ENCODE measurements at places on chromosomes 5 and 9. TPM values are rescaled to one million over a fixed set of nuclear protein-coding genes. Genes with fewer than 3 reads are reported as not detected.
A peak's percentile ranks its signal among the peaks of the same experiment; 100 is the strongest.

GOLGA2 gene
- total RNA-seq = 93.0 TPM

GRCh38 chr5:126269511-126269910, 153.7 kb upstream of the GRAMD2B start:
- no peaks in the 10 kb centered on the region for H3K36me3 ChIP-seq
- no peak for DNase-seq
- H3K4me1 ChIP-seq = no peaks in the 10 kb centered on the region
- no peak overlapping the region for H3K27ac ChIP-seq
- no peaks in the 10 kb centered on the region for H3K27me3 ChIP-seq
- no peak overlapping the region for H3K4me3 ChIP-seq

WNK2 gene
- 3.8 TPM for total RNA-seq

DNA sequence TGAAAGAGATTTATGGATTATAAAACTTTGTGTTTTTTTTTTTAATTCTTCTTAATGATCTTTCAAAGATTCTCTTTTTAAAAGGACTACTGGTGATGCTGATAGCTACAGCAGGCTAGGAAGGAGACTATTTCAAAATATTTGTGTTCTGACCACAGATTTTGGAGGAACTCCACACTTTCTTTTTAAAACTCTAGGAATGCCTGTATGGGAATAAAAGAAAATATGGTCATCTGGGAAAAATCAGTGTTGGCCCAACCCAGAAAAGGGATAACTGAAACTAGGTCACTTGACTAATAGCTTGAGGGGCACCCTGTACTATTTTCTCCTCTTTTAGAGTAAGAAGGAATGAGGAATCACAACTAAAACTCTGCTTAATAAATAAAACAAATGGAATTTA, 97.6 kb upstream of the ADAMTS19 start:
- no peak overlapping the region for H3K27ac ChIP-seq
- no peak for DNase-seq
- H3K4me1 ChIP-seq = no peaks in the 10 kb centered on the region
- no peaks in the 10 kb centered on the region for H3K27me3 ChIP-seq
- H3K4me3 ChIP-seq = no peak overlapping the region

- no peak overlapping the region for H3K4me3 ChIP-seq
- H3K27ac ChIP-seq = no peak overlapping the region
- H3K4me1 ChIP-seq = no peaks in the 10 kb centered on the region
- DNase-seq = no peak
- no peaks in the 10 kb centered on the region for H3K36me3 ChIP-seq
These were observed 12.0 kb upstream of the TOR2A start for GRCh38 chr9:127746959-127747569.

RNF224 gene
- total RNA-seq = not detected

GRCh38 chr5:59485629-59486439, 407.7 kb downstream of the PDE4D start:
- H3K4me3 ChIP-seq = no peak overlapping the region
- no peaks in the 10 kb centered on the region for H3K4me1 ChIP-seq
- no peaks in the 10 kb centered on the region for H3K27me3 ChIP-seq
- DNase-seq = no peak
- H3K27ac ChIP-seq = no peak overlapping the region

DNA sequence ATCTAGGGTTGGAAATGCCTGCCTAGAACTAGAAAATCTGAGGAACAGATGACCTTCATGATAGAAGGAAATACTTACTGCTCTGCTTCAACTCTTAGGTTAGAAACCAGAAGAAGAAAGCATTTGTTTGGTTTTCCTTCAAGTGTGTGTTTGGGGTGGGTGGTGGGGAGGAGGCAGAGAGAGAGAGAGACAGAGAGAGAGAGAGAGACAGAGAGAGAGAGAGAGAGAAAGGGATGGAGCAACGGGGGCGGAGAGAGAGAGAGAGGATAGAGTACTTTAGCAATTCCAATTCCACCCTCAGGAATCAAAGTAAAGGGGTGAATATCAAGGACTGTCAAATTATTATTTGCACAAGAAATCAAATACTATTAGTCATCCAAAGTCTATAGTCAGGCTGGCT, 29.2 kb upstream of the GCNT4 start:
- no peak for DNase-seq
- H3K36me3 ChIP-seq = no peaks in the 10 kb centered on the region
- H3K4me1 ChIP-seq = no peaks in the 10 kb centered on the region
- no peak overlapping the region for H3K27ac ChIP-seq

OR1J2 gene
- total RNA-seq = not detected

DNA sequence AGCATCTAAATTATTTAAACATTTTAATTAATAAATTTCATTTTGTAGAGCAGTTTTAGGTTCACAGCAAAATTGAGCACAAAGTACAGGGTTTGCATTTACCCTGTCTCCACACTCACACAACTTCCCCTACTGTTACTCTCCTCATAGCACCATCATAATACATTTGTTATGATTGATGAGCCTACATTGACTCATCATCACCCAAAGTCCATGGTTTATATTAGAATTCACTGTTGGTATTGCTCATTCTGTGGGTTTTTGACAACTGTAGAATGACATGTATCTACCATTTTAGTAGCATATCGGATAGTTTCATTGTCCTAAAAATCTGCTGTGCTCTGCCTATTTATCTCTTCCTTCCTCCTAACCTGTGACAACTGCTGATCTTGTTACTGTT, 411.1 kb upstream of the MPDZ start:
- H3K4me3 ChIP-seq = no peak overlapping the region
- no peak for DNase-seq
- H3K27me3 ChIP-seq = no peaks in the 10 kb centered on the region
- no peak overlapping the region for H3K27ac ChIP-seq
- no peaks in the 10 kb centered on the region for H3K4me1 ChIP-seq

DNA sequence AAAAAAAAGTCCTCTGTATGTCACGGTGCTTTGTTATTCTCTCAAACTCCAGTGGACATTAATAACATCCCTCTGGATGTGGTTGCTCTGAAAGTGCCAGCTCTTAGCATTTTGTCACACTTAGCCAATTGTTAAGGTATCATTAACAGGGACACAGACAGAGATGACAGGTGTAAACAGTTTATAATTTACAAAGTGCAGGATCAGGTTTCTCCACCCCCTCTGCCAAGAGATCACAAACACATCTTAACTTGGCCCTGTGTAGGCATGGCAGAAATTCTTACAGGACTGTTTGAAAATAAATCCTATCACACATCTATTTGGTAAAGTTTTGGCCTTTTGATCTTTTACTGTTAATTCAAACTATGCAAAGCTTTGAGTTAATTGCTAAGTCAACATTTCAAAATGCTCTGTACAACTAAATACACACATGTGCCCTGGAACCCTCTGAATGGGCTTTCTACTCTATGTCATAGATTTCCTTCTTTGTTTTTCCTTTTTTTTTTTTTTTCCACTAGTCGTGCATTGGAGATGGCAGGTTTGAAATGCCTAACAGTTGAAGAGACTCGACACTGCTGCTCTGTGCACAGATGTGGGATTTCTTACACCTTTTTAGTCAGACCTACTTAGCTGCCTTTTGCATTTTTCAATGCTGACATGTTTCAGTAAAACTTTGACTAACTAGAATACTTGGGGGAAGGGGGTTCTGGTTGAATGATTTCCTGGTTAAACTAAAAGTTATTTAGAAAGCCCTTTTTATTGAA, 41.7 kb downstream of the SEMA6A start:
- no peak overlapping the region for H3K4me3 ChIP-seq
- no peak overlapping the region for H3K27ac ChIP-seq
- no peak for DNase-seq
- H3K36me3 ChIP-seq = no peaks in the 10 kb centered on the region

- H3K27me3 ChIP-seq = no peaks in the 10 kb centered on the region
- H3K36me3 ChIP-seq = no peaks in the 10 kb centered on the region
- no peak overlapping the region for H3K4me3 ChIP-seq
- no peak overlapping the region for H3K27ac ChIP-seq
- peaks cover 3% of the 10 kb centered on the region for H3K4me1 ChIP-seq
- DNase-seq = no peak
These were observed 61.5 kb downstream of the NR3C1 start for GRCh38 chr5:143341807-143342570.

C1QTNF2 gene
- 5.7 TPM for total RNA-seq

- H3K4me1 ChIP-seq = no peaks in the 10 kb centered on the region
- H3K27ac ChIP-seq = no peak overlapping the region
- no peaks in the 10 kb centered on the region for H3K27me3 ChIP-seq
- no peak overlapping the region for H3K4me3 ChIP-seq
- no peak for DNase-seq
These were observed 137.1 kb upstream of the SMIM23 start for GRCh38 chr5:171648279-171649074.

CNTNAP3B gene
- total RNA-seq = 42.6 TPM

DBH gene
- total RNA-seq = not detected

NR4A3 gene
- 3.9 TPM for total RNA-seq

CAMK2A gene
- total RNA-seq = 1.5 TPM

DNA sequence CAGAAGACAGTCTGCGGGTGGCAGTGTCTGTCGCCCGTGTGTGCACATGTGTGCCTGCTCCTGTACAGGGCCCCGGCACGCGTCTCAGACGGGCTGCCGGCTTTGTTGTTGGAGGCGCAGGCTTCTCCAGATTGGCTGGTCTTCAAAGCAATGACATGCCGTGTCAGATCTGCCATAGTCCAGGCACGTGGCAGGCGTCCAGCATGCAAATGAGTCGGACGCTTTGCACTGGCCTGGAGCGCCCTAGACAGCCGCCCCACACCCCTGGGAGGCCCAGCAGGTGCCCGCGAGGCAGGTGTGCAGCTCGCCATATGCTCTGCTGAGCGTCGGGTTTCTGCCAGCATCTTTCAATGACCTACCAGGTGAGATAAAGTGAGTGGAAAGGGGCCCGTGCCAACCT, 71.5 kb downstream of the GADD45G start:
- H3K27ac ChIP-seq = no peak overlapping the region
- DNase-seq = no peak
- H3K36me3 ChIP-seq = no peaks in the 10 kb centered on the region
- H3K4me3 ChIP-seq = no peak overlapping the region
- no peaks in the 10 kb centered on the region for H3K27me3 ChIP-seq
- no peaks in the 10 kb centered on the region for H3K4me1 ChIP-seq

DNA sequence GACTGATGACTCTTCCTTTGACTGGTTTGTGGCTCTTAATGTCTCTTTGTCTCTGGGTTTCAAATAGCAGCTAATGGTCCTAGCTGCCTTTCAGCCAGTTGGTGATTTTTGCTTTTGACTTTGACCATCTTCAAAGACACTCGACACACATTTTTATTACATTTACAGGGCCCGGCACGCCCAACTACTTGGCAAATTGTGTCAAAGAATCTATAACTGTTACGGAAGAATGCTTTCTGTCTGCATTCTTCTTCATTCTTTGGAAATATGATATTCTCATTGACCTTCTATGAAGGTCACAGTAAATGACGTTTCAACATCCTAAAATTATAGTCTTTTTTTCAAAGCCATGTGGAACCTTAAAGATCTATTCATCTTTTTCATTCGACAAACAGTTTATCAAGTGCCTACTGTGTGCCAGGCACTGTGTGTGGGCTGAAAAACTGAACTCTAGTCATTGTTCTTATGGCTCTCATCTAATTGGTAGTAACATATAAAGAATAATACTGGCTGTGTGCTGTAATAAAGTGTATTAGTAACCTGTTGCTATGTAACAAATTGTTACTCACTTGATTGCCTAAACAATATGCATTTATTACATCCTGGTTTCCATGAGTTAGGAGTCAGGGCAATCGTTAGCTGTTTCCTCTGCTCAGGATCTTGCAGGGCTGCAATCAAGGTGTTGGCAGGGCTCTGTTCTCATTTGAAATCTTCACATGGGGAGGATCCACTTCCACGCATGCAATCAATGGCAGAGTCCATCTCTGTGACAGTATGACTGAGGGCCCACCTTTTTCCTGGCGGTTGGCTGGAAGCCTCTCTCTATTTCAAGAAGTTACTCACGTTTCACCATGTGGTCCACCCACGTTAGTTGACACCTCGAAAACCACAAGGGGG, 7.0 kb upstream of the WHRN start:
- no peak overlapping the region for H3K27ac ChIP-seq
- H3K36me3 ChIP-seq = no peaks in the 10 kb centered on the region
- no peak for DNase-seq
- no peaks in the 10 kb centered on the region for H3K4me1 ChIP-seq
- H3K27me3 ChIP-seq = peaks cover 29% of the 10 kb centered on the region

- no peak for DNase-seq
- no peak overlapping the region for H3K4me3 ChIP-seq
- H3K36me3 ChIP-seq = no peaks in the 10 kb centered on the region
- no peaks in the 10 kb centered on the region for H3K27me3 ChIP-seq
These were observed 171.2 kb downstream of the DOCK8 start for GRCh38 chr9:385818-386398.

HAVCR1 gene
- not detected for total RNA-seq

DNA sequence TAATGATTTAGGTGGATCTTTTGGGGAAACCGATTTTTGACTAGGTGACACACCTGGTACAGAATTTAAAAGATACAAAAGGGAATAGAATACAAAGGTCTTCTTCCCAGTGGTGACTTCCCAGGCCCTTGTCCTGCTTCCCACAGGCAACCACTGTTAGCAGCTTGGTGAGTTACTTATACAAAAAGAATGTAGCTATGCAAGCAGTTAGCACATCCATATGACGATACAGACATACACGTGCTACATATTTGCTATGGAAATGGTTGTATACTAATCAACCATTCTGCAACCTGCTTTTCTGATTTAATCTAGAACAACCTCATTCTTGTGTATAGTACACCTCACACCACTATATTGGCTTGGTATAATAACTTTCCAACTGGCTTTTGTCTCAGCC, 51.0 kb downstream of the OTULIN start:
- H3K27ac ChIP-seq = no peak overlapping the region
- no peak for DNase-seq
- no peak overlapping the region for H3K4me3 ChIP-seq
- no peaks in the 10 kb centered on the region for H3K4me1 ChIP-seq
- no peaks in the 10 kb centered on the region for H3K27me3 ChIP-seq

LRRC70 gene
- total RNA-seq = 6.7 TPM

TRAF1 gene
- 19.2 TPM for total RNA-seq

- H3K4me1 ChIP-seq = no peaks in the 10 kb centered on the region
- no peak for DNase-seq
- H3K36me3 ChIP-seq = no peaks in the 10 kb centered on the region
- no peak overlapping the region for H3K27ac ChIP-seq
- no peak overlapping the region for H3K4me3 ChIP-seq
- H3K27me3 ChIP-seq = no peaks in the 10 kb centered on the region
These were observed 48.4 kb upstream of the EFNA5 start for GRCh38 chr5:107719034-107719606.

IL4 gene
- not detected for total RNA-seq

DNA sequence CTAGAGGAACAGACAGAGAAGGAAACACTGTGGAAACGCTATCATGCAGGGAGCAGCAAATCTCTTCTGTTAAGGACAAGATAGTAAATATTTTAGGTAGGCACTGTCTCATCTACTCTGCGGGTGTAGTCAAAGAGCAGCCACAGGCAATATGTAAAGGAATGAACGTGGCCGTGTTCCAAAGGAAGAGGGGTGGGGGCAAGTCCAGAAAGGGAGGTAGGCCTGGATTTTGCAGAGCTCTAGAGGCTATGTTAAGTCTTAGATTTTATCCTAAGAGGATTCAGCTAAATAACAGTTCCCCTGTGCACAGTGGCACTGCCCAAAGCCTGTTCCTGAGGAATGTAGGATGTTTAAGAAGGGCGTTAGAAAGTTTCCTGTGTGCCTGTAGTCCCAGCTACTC, 161.6 kb downstream of the ACTL7B start:
- no peak for DNase-seq
- H3K4me1 ChIP-seq = no peaks in the 10 kb centered on the region
- H3K27ac ChIP-seq = peak overlapping the region; percentile 34
- no peaks in the 10 kb centered on the region for H3K27me3 ChIP-seq
- H3K36me3 ChIP-seq = no peaks in the 10 kb centered on the region

HINT2 gene
- 27.8 TPM for total RNA-seq

PDZD2 gene
- total RNA-seq = 129 TPM

GRCh38 chr9:18398038-18398437, 75.9 kb upstream of the ADAMTSL1 start:
- H3K4me3 ChIP-seq = no peak overlapping the region
- H3K27me3 ChIP-seq = no peaks in the 10 kb centered on the region
- H3K4me1 ChIP-seq = peaks cover 8% of the 10 kb centered on the region
- no peak overlapping the region for H3K27ac ChIP-seq
- DNase-seq = no peak

PCDHB2 gene
- total RNA-seq = 1.7 TPM

UGT3A1 gene
- not detected for total RNA-seq
